ENCODE measurements at places on chromosomes 6 and 20.

DNA sequence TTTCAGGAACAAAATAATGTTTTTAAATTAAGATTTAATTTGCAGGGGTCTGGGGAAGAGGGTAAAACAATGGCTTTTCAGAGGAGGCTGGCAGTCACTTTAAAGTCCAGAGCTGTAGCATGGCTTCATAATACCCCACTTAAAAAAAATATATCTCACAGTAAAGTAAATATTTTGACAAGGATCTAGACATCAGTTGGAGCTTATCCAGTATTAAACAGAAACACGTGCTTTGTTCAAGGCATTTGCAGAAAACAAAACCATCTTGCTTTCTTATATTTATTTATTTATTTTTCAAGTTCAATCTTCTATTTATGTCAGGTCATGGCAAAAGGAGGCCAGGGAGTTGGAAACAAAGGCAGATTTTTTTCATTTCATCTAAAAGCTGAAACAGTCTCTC, 53.3 kb upstream of the PRL start:
- DNase-seq = no peak

DNA sequence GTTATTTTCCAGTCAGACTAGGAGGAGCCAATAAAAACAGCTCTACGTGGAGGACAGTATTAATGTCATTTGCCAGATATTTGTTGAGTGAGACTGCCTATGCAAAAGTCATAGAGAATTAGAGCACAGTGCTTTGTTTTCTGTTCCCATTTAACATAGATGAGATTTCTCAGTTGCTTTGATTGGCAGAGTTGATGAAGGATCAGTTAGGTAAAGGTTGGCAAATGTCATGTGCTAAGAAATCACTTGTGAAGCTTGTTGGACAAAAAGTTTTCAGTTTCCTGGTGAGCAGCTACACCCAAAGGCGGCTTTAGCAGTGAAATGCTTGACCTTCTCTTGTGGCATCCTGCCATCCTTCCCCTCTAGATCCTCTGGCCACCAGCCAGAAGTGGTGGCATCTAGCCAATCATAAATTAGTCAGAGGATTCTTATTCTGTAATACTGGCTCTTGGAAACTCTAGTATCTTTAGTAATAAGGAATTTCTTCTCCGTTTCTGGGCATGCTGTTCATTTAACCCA, 37.0 kb downstream of the BCKDHB start:
- no peak for DNase-seq

DNA sequence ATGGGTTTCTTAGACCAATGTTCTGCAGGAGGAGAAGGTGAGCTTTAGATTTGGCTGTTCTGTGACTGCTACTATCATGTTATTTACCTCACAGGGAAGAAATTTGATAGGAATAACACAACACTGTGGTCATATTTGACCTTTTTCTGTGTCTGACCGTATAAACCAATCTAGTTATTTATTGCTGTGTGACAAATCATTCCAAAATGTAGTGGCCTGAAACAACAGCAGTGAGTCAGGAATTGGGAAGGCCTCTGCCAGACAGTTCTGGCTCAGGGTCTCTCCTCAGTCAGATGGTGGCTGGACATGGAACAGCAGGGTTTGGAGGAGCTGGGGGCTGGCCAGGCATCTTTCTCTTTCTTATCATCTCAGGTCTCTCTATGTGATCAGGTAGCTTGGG, 33.0 kb downstream of the RIPOR2 start:
- DNase-seq = no peak

DNA sequence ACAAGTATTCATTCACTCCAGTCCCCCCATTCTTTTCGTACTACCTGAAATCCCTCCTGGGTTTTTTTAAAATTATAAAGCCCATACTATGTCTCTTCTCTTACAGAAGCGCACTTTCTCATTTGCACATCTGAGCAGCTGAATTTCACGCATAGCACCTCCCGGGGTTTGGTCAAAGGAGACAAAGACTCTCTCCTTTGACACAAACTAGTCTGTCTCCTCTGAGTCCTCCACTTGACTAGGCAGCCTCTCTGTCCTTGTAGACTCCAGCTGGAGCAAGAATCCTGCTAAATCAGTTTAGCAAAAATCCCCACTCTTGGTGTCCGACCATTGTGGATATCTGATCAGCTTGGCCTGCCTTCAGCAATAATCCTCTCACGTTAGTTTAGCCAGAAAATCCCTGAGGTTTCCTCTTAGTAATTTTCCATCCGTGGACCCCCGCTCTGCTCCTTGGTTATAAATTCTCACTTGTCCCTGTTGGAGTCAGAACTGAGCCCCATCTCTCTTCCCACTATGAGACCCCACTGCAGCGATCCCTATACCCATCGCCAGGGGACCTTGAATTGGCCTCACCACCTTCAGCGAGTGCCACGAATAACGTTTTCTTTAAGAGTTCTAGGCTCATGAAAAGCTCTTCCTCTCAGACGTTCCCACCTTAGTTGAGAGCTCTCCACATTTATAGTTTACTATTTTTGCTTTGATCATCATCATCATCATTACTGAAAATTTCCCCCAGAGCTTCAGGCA, 29.0 kb downstream of the PDYN start:
- DNase-seq = no peak

DNA sequence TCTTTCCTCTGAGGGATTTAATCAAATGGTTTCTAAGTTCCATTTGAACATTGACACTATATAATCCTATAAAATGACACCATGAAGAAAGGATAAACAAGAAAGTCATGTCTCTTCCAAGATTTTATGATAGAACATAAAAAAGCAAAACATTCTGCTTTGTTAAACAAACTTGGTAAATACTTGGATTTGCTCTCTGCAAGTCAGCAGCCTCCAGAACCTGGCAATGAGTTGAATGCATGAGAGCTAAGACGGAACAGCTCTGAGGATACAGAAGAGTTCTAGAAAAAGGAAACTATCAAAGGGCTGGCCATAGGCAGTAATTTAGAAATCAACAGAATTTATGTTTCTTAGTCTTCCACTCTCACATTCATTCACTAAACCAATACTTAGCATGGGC, 656.0 kb upstream of the ID4 start:
- DNase-seq = no peak

GRCh38 chr20:40451552-40451951, 237.5 kb downstream of the MAFB start:
- DNase-seq = no peak

DNA sequence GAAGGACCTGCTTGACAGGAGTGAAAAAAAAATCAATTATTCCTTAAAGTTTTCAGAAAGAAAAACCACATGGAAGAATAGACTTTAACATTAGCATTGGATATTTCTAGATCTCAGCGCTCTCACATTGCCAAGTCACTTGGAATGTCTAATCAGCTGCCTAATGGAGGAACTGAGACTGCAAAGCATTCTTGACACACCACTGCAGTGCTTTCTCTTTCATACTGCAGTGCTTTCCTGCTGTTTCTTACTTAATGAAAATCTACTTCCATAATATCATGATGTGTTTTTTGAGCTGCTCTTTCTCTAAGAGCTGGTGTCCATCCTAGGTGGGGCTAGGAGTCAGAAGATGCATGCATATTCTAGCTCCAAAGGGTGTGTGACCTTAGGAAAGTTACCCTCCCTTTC, 20.4 kb upstream of the MCM3 start:
- DNase-seq = no peak

GRCh38 chr20:49970498-49970897, 12.3 kb upstream of the SNAI1 start:
- DNase-seq = no peak

- no peak for DNase-seq
These were observed 43.3 kb downstream of the NOX3 start for GRCh38 chr6:155412335-155412734.

GRCh38 chr20:23569570-23569969, 1.3 kb upstream of the CST9L start:
- no peak for DNase-seq

- DNase-seq = no peak
These were observed 11.3 kb upstream of the AFDN start for GRCh38 chr6:167815296-167815980.

DNA sequence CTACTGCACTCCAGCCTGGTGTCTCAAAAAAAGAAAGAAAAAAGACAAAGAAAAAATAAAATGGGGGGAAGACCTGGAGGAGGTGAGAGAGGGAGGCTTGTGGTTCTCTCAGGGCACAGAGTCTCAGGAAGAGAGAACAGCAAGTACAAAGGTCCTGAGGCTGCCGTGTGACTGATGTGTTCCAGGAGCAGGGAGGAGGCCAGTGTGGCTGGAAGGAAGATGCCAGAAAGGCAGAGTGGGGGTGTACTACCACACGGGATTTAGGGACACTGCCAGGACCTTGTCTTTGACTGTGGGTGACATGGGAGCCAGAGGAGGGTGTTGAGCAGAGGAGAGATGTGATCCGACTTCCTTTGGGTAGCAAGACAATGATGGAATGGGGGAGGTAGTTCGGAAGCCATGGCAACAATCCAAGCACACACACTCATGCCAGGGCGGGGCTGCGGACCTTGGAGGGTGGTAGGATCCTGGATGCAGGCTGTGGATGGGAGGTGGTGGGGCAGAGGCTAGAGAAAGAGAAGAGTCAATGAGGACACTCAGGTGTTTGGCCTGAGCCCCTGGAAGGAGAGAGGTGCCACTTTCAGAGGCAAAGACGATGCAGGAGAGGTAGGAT, 136.4 kb upstream of the PTPN1 start:
- DNase-seq = no peak

Data from effector memory CD4-positive, alpha-beta T cell (primary cell).